ENCODE measurements at places on chromosomes 1 and 21. TPM values are rescaled to one million over a fixed set of nuclear protein-coding genes. Genes with fewer than 3 reads are reported as not detected.

The C1QTNF12 gene
- 3.6 TPM for polyA plus RNA-seq

- DNase-seq, result no peak
Observed at GRCh38 chr1:16117936-16118335, 37.9 kb downstream of the EPHA2 start.

GRCh38 chr1:245843101-245843500 is 664.0 kb downstream of the SMYD3 start:
- DNase-seq, result no peak

DNA sequence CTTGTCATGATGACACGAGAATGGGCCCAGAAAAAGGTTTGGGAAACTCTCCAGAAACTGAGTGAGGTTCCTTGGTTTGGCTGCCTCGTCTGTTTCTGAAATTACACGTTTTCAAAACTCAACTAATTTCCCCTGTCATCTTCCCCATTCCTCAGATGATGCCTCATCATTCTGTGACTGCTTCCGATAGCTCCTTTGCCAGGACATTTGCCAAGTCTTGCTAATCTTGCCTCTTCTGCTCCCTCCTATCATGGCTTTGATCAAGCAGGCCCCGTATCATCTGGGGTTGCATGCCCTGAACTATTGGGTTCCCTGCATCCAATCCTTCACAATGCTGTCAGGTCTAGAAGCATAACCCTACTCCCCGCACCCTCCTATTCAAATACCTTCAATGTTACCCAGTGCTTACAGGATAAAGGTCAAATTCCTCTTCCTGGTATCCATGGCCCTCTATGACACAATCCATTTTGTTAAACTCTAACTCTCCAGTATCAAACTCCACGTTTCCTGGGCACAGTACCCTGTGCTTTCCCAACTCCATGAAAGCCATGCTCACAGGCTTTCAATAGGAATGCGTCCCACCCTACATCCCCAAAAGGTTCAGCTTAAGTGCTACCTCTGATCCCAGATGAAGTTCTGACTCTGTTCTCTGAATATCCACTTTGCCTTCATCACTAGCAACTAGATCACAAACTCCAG is 22.2 kb upstream of the TMEM200B start:
- no peak for DNase-seq

DNA sequence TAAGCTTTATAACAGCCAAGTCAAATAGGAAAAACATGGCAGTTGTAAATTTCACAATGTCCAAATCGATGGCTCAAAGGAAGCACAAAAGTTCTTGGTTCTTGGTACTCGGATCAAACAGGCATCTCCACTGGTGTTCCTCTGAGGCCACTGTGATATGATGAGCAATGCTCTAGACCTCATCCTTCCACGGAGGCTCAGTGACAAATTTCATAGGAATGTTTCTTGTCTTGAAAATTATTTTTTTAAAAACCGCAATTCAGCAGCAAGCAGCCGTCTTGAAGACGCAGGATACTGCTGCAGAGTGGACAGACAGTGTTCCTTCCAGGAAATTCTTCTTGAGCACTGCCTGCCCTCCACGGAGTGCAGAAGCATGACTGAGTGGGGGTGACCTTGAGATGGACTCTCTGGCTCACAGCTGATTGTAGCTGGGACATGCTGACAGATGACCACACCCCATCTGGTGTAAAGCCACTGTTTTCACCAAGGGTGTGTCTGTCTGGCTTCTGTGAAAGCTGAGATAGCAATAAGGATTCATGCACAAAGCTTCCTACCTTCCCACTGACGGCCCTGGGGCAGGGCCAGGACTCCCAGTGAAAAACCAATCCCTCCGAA is 61.9 kb downstream of the TIAM1 start:
- DNase-seq, result no peak

DNA sequence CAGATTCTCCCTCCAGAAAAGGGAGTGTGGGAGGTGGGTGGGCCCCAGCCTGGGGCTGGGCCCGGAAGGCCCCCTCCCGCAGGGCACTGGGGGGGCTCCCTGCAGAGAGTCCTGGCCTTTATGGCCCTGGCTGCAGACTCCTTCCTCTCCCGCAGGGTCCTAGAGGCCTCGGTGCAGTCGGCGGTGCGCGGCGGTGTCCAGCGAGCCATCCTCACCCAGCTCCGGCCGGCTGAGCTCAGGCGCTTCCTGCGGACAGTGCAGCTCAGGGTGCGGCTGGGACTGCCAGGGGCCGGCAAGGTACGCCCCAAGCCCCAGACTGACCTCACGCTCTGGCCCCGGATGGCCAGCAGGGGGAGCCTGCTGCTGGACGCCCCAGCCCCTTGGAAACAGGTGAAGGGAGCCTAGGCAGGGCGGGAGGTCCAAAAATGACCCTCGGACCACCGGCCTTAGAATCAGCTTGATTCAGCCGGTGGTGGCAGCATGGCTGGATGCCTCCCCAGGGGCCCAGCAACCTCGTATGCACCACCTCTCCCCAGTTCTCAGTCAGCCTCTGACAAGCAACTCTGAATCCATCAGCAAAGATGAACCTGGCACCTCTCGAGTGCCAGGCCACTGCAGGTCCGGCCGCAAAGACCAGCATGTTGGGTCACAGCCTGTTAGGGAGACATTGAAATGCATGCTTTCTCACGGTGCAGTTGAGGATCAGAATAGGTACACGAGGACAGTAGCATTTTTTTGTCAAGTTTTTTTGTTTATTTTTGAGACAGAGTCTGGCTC is 20.6 kb downstream of the MTHFR start:
- peak; percentile 54 for DNase-seq

DNA sequence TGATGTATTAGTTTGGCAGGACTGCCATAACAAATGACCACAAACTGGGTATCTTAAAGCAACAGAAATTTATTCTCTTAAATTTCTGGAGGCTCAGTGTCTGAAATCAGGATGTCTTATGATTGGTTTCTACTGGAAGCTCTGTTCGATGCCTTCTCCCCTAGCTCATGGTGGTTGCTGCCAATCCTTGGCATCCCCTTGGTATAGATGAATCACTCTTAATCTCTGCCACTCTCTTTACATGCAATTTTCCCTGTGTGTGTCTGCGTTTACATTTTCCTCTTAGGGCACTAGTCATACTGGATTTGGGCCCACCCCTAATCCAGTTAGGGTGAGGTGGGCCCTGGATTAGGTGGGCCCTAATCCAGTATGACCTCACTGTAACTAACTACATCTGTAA is 54.7 kb upstream of the MPC2 start:
- DNase-seq, result no peak

GRCh38 chr1:45929257-45929687 is 125.9 kb downstream of the MAST2 start:
- no peak for DNase-seq

DNA sequence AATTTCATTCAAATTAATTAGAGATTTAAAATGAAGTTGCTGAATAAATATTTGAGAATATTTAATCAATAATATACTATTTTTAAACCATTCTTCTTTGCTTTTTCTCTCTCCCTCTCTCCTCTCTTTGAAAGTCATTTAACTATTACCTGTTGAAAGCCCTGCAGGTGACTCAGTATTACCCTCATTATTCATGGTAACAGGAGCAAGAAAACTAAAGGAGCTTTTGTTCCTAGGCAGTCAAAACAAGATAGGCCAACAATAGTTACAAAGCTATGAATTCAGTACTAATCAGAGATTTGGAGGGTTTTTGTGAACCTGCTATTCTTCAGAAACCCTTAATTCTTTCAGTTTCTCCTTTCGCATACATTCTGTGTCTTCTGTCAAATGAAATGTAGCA is 721.3 kb upstream of the NCAM2 start:
- no peak for DNase-seq
